ENCODE measurements at places on chromosomes 11 and 22. TPM values are rescaled to one million over a fixed set of nuclear protein-coding genes. Genes with fewer than 3 reads are reported as not detected.

- no peak for DNase-seq
These were observed 514 bp upstream of the HDAC10 start for GRCh38 chr22:50251477-50252081.

GRCh38 chr11:66052664-66052982 is 459 bp downstream of the SF3B2 start:
- DNase-seq, result no peak

DNA sequence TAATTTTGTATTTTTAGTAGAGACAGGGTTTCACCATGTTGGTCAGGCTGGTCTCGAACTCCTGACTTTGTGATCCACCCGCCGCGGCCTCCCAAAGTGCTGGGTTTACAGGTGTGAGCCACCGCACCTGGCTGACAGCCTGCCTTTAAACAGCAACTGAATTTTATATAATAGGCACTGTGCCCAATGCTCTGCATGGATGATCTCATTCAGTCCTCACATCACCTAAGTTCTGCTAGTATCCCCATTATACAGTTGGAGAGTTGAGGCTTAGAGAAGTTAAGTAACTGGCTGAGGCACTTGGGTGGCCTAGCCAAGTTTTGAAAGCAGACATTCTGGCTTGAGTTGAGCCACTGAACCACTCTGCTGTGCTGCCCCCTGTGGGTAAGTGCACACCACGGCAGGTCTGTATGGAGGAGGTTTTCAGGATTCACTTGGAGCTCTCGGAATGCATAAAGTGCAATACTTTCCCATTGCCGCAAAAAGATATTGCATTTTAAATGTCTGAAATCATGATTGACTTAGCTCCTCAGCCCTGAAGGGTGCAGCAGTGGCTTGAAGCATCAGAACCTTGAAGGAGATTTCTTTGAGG is 112.4 kb downstream of the LDLRAD3 start:
- DNase-seq, result no peak

DNA sequence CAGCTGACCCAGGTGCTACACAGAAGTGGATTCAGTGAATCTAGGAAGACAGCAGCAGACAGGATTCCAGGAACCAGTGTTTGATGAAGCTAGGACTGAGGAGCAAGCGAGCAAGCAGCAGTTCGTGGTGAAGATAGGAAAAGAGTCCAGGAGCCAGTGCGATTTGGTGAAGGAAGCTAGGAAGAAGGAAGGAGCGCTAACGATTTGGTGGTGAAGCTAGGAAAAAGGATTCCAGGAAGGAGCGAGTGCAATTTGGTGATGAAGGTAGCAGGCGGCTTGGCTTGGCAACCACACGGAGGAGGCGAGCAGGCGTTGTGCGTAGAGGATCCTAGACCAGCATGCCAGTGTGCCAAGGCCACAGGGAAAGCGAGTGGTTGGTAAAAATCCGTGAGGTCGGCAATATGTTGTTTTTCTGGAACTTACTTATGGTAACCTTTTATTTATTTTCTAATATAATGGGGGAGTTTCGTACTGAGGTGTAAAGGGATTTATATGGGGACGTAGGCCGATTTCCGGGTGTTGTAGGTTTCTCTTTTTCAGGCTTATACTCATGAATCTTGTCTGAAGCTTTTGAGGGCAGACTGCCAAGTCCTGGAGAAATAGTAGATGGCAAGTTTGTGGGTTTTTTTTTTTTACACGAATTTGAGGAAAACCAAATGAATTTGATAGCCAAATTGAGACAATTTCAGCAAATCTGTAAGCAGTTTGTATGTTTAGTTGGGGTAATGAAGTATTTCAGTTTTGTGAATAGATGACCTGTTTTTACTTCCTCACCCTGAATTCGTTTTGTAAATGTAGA is 1.7 kb downstream of the MALAT1 start:
- DNase-seq, result peak; percentile 53

DNA sequence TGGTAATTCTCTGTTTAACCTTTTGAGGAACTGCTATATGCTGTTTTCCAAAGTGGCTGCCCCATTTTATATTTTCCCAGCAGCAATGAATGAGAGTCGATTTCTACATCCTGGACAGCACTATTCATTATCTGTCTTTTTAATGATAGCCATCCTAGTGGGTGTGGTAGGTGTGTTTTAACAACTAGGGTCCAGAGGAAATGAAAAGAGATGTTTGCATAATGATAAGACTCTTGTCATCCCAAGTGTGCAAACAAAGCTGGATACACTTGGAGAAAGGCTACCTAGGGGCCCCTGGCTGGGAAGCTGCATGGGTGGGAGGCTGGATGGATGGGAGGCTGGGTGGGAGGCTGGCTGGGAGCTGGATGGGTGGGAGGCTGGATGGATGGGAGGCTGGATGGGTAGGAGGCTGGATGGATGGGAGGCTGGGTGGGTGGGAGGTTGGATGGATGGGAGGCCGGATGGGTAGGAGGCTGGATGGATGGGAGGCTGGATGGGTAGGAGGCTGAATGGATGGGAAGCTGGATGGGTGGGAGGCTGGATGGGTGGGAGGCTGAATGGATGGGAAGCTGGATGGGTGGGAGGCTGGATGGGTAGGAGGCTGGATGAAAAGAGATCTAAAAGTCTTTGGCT is 158.0 kb downstream of the DSCAML1 start:
- DNase-seq, result no peak

DNA sequence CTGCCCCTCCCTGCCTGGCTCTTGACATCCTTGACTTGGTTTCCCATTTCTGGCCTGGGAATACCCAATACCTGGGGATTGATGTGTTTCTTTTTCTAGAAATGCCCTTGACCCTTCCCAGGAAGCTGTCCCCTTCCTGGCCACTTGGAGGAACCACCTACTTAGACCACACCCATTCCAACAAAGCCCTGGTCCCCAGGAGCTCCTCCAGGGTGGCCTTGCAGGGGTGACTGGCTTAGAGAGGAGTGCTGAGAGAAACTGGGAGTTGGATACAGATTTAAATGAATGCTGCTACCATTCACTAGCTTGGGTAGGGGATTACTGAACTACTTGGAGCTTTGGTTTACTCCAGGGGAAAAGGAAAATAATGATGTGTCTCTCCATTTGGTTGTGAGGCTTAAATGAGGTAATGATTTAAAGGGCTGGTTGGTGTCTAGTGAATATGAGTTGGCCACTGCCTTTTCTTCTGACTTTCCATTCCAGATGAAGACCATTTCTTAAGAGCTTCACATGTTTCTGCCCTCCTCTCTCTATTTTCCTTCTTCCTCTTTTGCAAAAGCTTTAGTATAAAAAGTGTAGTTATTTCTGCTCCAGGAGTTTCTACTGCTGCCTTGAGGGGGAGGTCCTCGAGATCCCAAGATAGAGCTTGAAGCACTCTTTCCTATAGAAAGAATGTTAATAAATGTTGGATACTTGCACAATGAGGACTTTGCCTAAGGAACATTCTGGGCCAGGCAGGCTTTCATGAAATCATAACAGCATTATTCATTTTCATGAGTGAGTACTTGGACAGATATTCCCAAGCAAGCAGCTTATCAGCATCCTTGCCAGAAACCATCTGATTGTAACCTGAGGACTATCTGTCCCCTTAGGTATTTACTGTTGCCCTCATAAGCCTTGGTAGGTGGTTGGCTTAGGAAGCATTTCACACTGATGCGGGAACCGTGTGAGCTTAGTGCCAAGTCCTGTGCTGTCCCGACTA is 22.4 kb downstream of the PANX1 start:
- no peak for DNase-seq

DNA sequence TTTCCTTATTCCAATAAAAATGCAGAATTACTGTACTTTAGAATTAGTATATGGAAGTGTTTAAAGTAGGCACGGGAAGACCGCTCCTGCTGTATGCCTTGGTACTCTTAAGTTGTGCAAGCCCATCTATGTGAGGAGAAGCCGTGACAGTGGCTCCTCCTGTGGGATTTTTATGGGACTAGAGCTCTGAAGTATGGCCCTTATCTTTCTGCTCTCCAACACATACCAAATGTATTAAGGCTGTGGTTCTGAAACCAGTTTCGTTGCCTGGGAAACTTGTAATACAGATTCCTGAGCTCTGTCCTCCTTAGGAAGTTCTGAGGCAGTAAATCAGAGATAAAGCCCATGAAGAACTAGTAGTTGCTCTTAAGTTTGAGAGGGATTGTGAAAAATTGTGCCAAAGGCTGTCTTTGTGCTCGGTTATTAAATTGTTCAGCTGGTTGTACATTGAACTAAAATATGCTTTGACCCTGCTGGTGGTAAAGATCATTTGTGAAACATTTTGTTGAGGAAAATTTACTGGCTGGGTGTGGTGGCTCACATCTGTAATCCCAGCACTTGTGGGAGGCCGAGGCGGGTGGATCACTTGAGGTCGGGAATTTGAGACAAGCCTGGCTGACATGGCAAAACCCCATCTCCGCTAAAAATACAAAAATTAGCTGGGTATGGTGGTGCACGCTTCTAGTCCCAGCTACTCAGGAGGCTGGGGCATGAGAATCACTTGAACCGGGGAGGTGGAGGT is 29.3 kb downstream of the RTN3 start:
- DNase-seq, result no peak

- no peak for DNase-seq
These were observed 4.7 kb upstream of the VSIG2 start for GRCh38 chr11:124756753-124757227.

DNA sequence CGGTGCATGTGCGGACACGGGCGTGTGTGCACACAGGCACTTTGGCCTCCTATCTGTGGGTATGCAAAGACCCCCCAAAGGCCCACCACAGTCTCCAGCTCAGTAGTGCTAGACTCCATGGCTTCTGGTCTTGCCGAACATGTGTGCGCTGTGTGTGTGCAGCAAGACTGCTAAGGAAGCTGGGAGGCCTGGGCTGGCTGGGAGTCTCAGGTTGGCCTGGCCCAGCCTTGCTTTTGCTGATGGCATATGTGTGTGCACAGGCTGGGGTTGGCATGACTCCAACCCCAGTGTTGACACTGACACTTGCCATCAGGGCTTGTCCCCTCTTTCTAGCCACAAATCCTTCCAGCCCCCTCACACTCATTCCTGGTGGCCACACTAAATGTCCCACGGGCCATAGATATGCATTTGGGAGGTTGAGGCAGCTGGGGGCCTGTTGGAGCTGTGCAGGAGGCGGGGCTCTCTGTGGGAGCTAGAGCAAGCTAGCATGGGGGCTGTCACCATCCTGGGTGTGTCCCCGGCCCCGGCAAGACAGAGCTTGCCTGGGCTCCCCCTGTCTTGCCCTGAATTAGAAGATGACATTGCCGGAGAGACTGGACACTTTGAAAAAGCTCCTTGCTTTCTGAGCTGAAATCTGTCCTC is 60.9 kb upstream of the NECTIN1 start:
- no peak for DNase-seq

GRCh38 chr22:24043958-24044357 is 32.9 kb downstream of the CABIN1 start:
- no peak for DNase-seq

- DNase-seq, result no peak
These were observed 10.4 kb downstream of the P2RY2 start for GRCh38 chr11:73228268-73229134.

DNA sequence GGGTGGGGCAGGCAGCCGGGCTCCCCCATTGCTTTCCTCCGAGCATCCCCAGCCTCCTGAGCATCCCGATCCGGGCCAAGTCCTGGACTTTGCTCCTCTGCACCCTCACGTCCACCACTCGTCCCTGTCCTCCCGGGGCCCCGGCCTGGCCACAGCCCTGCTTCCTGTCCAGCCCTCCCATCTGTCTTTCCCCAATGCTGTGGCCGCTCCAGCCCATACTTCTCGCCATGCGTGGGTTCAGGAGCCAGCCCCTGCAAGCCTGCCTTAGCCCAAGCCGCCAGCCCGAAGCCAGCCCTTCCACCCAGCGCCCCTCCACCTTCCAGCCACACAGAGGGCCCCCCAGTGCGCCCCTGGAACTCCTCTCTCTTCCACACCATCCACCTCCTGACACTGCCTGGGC is 23.8 kb downstream of the MRPL23 start:
- DNase-seq, result no peak

DNA sequence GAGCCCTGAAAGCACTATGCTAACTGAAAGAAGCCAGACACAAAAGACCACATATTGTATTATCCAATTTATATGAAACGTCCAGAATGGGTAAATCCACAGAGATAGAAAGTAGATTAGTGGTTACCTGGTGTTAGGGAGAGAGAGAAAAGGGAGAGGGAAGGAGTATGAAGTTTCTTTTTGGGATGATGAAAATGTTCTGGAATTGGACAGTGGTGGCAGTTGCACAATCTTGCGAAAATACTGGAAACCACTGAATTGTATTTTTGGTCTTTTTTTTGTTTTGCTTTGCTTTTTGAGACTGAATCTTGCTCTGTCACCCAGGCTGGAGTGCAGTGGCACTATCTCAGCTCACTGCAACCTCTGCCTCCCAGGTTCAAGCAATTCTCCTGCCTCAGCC is 63.5 kb downstream of the MRTFA start:
- no peak for DNase-seq

GRCh38 chr11:69653406-69653960 is 12.5 kb downstream of the CCND1 start:
- DNase-seq, result no peak

DNA sequence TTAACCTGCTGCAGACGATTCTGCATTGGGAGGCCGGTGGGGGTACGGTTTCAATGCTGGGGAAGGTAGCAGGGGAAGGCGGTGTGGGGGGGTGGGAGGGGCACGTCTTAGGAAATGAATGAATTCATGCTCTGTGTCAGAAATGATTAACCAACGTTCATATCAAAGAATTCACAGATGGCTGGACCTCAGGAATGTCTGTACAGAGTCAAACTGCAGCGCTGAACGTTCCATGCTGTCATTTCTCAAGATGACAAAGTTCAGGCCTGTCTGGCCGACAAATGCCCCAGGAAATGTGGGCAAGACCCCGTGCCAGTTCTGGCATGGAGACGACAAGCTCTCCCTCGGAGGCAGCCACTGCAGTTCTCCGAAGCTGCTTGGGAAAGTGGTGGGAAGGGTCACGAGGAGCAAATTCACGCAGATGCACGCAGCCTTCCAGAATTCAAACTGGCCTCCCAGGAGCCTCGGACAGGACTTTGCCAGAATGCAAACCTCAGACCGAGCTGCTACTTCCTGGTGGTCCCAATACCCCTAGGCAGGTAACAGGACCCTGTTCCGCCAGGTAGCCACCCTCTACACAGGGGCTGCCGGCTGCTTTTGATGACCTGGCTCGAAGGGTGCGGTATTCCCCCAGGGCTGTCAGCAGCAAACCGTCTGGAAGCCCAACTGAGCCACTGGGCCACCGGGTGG is 81.5 kb downstream of the TRMU start:
- no peak for DNase-seq

GRCh38 chr22:39416319-39416718 is 16.7 kb downstream of the TAB1 start:
- no peak for DNase-seq

GRCh38 chr11:93700830-93701229 is 39.3 kb downstream of the CEP295 start:
- no peak for DNase-seq

- DNase-seq, result no peak
These were observed 541.5 kb upstream of the ANO3 start for GRCh38 chr11:25790396-25790795.

GRCh38 chr11:47863189-47863897 is 15.2 kb upstream of the NUP160 start:
- DNase-seq, result no peak

- DNase-seq, result no peak
These were observed 603.0 kb upstream of the CADM1 start for GRCh38 chr11:116107229-116107628.

Gene GAL3ST3
- total RNA-seq, result 0.38 TPM

Gene ARRB1
- 167 TPM for total RNA-seq

Gene TBC1D22A
- 18.1 TPM for total RNA-seq

Gene ABTB2
- 0.13 TPM for total RNA-seq

Gene LDHAL6A
- not detected for total RNA-seq

Gene KCNJ11
- total RNA-seq, result 0.64 TPM

Gene HPS4
- total RNA-seq, result 11.6 TPM

Gene CBX7
- total RNA-seq, result 4.4 TPM

Gene DEUP1
- total RNA-seq, result not detected

Gene MB
- total RNA-seq, result not detected

Gene GAS2
- 0.63 TPM for total RNA-seq

Gene TMEM45B
- total RNA-seq, result 2.9 TPM
